Astrocyte (in vitro differentiated cells and primary cell): ENCODE measurements at places on chromosomes 1 and 21.

DNA sequence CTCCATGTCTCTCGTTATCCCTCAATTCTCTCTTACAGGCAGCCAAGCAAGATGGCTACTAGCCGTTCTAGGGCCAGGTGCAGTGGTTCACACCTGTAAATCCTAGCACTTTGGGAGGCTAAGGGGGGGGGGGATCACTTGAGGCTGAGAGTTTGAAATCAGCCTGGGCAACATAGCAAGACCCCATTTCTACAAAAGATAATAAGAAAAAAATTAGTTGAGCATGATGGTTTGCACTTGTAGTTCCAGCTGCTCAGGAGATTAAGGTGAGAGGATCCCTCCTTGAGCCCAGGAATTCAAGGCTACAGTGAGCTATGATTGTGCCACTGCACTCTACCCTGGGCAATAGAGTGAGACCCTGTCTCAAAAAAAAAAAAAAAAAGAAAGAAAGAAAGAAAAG, 80.4 kb downstream of the NKAIN1 start:
- no peak for DNase-seq
- H3K36me3 ChIP-seq: no peaks in the 10 kb centered on the region
- H3K27ac ChIP-seq: no peak overlapping the region
- H3K27me3 ChIP-seq: no peaks in the 10 kb centered on the region
- H3K4me1 ChIP-seq: peaks cover 7% of the 10 kb centered on the region

- H3K36me3 ChIP-seq: no peaks in the 10 kb centered on the region
- H3K27me3 ChIP-seq: peaks cover 6% of the 10 kb centered on the region
- no peak overlapping the region for H3K4me3 ChIP-seq
Observed at GRCh38 chr1:20431176-20431460, 54.9 kb downstream of the CAMK2N1 start.

DNA sequence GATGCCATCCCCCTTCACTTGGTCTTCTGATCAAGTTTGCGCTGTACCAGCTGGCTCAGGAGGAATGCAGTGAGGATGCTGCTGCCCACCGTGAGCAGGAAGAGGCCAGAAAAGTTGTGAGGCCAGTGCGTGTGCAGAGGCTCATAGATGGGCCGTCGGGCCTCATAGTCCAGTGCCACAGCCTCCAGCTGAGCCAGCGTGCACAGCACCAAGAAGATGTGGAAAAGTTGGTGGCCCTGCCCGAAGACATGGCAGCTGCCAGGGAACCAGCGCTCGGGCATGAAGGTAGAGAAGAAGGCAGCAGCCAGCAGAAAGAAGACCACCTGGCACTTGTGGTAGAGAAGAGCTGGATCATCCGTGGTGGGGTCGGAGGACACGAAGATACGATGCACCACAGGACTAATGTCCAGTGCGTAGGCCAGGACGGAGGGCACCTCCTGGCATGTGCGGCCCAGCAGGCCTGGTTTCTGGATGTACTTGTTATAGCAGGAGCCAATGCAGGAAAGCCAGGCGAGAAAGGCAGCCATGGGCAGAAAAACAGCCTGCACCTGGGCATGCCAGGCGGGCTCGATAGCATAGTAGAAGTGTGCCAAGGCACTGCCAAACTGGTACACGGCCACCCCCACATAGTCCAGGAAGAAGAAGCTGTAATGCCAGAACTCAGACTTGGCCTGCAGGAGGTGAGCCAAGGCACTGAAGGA, 3.7 kb upstream of the AUNIP start:
- H3K27me3 ChIP-seq: no peaks in the 10 kb centered on the region
- H3K4me3 ChIP-seq: no peak overlapping the region
- peaks cover 10% of the 10 kb centered on the region for H3K4me1 ChIP-seq
- peaks cover 6% of the 10 kb centered on the region for H3K36me3 ChIP-seq
- no peak for DNase-seq

- no peak overlapping the region for H3K27ac ChIP-seq
- no peak for DNase-seq
- no peaks in the 10 kb centered on the region for H3K36me3 ChIP-seq
- no peaks in the 10 kb centered on the region for H3K27me3 ChIP-seq
- no peaks in the 10 kb centered on the region for H3K4me1 ChIP-seq
Observed at GRCh38 chr1:231446138-231446537, 24.1 kb upstream of the EGLN1 start.

- H3K27ac ChIP-seq: no peak overlapping the region
- peaks cover 34% of the 10 kb centered on the region for H3K27me3 ChIP-seq
- H3K4me1 ChIP-seq: no peaks in the 10 kb centered on the region
- no peak overlapping the region for H3K4me3 ChIP-seq
- no peaks in the 10 kb centered on the region for H3K36me3 ChIP-seq
Observed at GRCh38 chr1:11337580-11338073, 64.6 kb downstream of the UBIAD1 start.

- no peaks in the 10 kb centered on the region for H3K27me3 ChIP-seq
- no peak overlapping the region for H3K4me3 ChIP-seq
- peak; percentile 71 for DNase-seq
- no peak overlapping the region for H3K27ac ChIP-seq
Observed at GRCh38 chr1:178011465-178011828, 41.6 kb upstream of the SEC16B start.

DNA sequence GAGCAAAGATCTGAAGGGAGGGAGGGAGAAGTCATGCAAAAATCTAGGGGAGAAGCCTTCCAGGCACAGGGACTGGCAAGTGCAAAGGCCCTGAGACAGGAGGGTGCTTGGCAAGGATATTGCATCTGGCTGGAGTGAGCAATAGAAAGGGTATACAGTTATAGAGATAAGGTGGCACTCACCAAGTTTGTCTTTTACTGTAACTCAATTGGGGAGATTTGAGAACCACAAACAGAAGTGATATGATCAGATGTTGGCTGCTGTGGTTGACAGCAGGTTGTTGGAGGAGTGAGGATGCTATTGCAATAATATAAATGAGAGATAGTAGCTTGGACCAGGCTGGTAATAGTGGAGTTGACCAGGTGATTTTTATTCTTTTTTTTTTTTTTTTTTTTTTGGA, 25.6 kb downstream of the MCOLN3 start:
- H3K4me1 ChIP-seq: no peaks in the 10 kb centered on the region
- DNase-seq: no peak
- H3K36me3 ChIP-seq: no peaks in the 10 kb centered on the region
- H3K27ac ChIP-seq: no peak overlapping the region
- H3K4me3 ChIP-seq: no peak overlapping the region
- H3K27me3 ChIP-seq: peaks cover 12% of the 10 kb centered on the region

GRCh38 chr1:234997896-234998741, 130.5 kb downstream of the TOMM20 start:
- H3K27me3 ChIP-seq: no peaks in the 10 kb centered on the region
- H3K27ac ChIP-seq: peak overlapping the region; percentile 97
- peaks cover 23% of the 10 kb centered on the region for H3K4me1 ChIP-seq
- DNase-seq: peak; percentile 54
- H3K36me3 ChIP-seq: no peaks in the 10 kb centered on the region

DNA sequence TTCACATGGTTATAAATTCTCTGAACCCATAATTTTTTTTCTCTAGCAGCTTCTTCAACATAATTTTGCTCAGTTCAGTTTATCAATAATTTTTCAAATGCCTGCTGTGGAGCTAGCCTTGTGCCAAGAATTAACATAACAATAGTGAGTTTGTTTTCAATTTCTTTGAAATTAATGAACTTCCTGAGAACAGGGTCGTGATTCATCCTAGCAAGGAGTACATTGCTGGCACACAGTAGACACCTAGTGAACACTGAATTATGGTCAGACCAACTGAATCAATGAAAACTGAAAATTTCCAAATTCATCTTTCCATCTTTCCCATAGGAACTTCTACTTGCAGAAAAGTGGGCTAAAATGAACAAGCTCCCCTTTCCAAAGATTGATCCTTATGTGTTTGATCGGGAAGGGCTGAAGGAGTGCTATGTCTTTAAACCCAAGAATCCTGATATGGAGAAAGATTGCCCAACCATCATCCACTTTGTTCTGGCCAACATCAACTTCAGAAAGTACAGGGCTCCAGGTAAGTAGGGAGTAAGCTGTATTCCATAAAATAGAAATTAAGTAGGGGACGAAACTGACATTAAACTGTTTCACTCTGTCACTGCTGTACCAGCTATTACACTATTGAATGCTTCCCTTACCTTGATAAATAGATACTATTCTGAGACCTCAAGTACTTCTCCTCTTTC, 148.7 kb downstream of the PLA2G4A start:
- H3K27ac ChIP-seq: no peak overlapping the region
- no peak overlapping the region for H3K4me3 ChIP-seq
- H3K36me3 ChIP-seq: no peaks in the 10 kb centered on the region
- peaks cover 10% of the 10 kb centered on the region for H3K4me1 ChIP-seq
- peak; percentile 51 for DNase-seq

DNA sequence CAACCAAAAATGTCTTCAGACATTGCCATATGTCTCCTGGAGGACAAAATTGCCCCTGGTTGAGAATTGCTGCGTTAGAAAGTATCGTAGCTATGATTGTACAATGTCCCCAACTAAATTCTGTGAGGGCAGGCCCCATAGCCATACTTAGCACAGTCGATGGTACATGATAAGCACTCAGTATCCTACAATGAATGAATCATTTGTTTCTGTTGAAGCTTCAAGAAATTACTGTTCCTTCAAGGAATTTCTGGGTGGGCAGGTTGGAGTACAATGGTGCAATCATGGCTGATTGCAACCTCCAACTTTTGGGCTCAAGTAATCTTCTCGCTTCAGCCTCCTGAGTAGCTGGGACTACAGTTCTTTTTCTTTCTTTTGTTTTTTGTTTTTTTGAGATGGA, 4.7 kb downstream of the CAP1 start:
- no peak overlapping the region for H3K4me3 ChIP-seq
- DNase-seq: peak; percentile 31
- H3K27me3 ChIP-seq: no peaks in the 10 kb centered on the region
- peaks cover 11% of the 10 kb centered on the region for H3K36me3 ChIP-seq
- H3K27ac ChIP-seq: no peak overlapping the region

DNA sequence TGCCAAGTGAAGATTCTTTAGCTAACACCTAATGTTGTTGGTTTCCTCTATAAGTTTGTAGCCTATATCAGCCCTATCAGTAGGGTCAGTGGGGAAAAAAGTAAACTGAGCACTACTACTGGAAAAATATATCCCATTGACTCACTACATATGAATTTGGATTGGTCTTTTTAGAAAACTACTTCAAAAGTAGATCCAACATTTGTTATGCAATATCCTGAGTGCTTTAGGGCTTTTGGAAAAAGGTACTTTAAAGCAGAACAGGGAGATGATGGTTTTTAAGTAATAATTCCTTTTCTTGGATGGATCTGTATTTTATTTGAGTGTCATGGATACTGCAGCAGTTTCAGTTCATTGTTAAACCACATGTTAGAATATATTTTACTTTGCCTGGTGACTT, 7.1 kb downstream of the C1orf21 start:
- no peak overlapping the region for H3K27ac ChIP-seq
- H3K27me3 ChIP-seq: no peaks in the 10 kb centered on the region
- H3K4me3 ChIP-seq: no peak overlapping the region
- H3K4me1 ChIP-seq: no peaks in the 10 kb centered on the region
- DNase-seq: peak; percentile 17
- H3K36me3 ChIP-seq: no peaks in the 10 kb centered on the region

DNA sequence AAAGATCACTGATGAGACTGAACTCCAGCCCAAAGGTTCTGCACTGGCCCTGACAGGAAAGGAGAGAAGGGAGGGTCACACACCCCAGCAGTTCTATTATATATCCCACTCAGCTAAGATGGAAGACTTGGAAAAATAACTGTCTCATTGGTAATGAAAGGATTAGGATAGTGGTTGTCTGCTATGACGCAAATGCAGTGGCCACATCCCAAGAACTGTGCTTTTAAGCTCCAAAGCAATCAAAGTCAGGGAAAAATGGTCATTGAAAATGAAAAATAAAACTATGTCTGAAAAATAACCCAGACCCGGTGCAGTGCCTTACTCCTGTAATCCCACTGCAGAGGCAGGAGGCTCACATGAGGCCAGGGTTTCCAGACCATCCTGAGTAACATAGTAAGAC, 31.0 kb downstream of the PSMG1 start:
- H3K4me3 ChIP-seq: no peak overlapping the region
- DNase-seq: no peak
- H3K4me1 ChIP-seq: peaks cover 9% of the 10 kb centered on the region
- no peaks in the 10 kb centered on the region for H3K36me3 ChIP-seq

GRCh38 chr1:67250051-67250653, 57.5 kb upstream of the IL12RB2 start:
- H3K27me3 ChIP-seq: no peaks in the 10 kb centered on the region
- H3K4me1 ChIP-seq: no peaks in the 10 kb centered on the region
- H3K4me3 ChIP-seq: no peak overlapping the region
- no peak for DNase-seq
- H3K36me3 ChIP-seq: no peaks in the 10 kb centered on the region
- H3K27ac ChIP-seq: no peak overlapping the region

- no peak overlapping the region for H3K27ac ChIP-seq
- no peaks in the 10 kb centered on the region for H3K27me3 ChIP-seq
- H3K4me3 ChIP-seq: no peak overlapping the region
- H3K36me3 ChIP-seq: no peaks in the 10 kb centered on the region
- no peaks in the 10 kb centered on the region for H3K4me1 ChIP-seq
- no peak for DNase-seq
Observed at GRCh38 chr1:228365271-228366061, 41.2 kb downstream of the TRIM11 start.

DNA sequence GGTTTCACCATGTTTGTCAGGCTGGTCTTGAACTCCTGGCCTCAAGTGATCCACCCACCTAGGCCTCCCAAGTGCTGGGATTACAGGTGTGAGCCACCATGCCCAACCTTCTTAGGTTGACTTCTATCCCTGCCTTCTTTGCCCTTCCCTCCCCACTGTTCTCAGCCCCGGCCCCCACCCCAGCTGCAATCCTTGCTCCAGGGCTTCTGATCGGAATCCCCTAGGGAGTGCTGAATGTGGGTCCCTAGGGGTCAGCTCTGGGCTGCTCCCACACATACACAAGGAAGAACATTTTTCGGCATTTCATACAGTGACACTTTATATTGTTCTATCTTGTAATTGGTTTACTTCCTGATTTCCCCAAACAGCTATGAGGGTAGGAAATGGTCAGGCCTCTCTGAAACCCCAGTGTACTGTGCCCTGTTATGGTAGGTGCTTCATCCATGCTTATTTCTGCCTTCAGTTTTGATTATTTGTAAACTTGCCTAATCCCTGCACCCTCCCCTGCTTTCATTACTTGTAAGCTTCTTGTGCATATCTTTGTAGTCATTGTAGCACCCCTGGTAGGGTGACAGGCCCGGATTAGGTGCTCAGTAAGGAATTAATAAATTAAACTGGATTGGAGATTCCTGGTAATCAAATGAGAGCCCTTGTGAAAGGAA, 5.8 kb upstream of the SRP9 start:
- H3K27me3 ChIP-seq: no peaks in the 10 kb centered on the region
- no peaks in the 10 kb centered on the region for H3K36me3 ChIP-seq
- H3K4me1 ChIP-seq: peaks cover 36% of the 10 kb centered on the region
- no peak for DNase-seq

GRCh38 chr1:167984886-167985489, 48.1 kb upstream of the MPC2 start:
- no peak overlapping the region for H3K27ac ChIP-seq
- H3K27me3 ChIP-seq: no peaks in the 10 kb centered on the region
- no peak overlapping the region for H3K4me3 ChIP-seq
- peak; percentile 49 for DNase-seq
- no peaks in the 10 kb centered on the region for H3K36me3 ChIP-seq

DNA sequence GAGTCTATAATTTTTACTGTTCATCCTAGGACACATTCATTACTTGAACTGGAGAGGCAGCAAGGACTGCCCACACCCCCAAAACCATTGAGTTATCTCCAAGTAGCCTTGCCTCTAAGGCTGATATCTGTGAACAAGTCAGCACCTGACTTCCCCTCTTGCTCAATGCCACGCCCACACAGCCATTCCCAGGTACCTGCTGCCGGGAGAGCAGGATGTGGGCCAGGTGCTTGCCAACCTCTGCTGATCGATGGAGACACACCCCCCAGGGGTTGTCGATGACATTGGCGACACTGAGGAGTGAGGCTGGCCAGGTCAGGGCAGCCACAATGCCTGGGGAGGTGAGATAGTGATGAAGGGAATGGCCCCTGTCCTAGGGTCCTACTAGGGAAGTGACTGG, 60.1 kb downstream of the TMCO4 start:
- H3K27me3 ChIP-seq: no peaks in the 10 kb centered on the region
- H3K4me1 ChIP-seq: peaks cover 15% of the 10 kb centered on the region
- H3K36me3 ChIP-seq: no peaks in the 10 kb centered on the region
- DNase-seq: no peak
- H3K4me3 ChIP-seq: no peak overlapping the region
